Stimulated activated CD8-positive, alpha-beta memory T cell treated with anti-CD3 and anti-CD28 coated beads, Interleukin-7, amount 100 ng/mL, for 24 hours (primary cell): ENCODE measurements at places on chromosomes 3 and 15.
A peak's percentile ranks its signal among the peaks of the same experiment; 100 is the strongest.

- no peak for DNase-seq
Measured at GRCh38 chr15:66405007-66405406, 18.3 kb downstream of the MAP2K1 start.

- DNase-seq: no peak
Measured at GRCh38 chr15:38091078-38091645, 156.7 kb downstream of the TMCO5A start.

GRCh38 chr3:56110886-56111285 lies 357.4 kb downstream of the ERC2 start:
- no peak for DNase-seq

DNA sequence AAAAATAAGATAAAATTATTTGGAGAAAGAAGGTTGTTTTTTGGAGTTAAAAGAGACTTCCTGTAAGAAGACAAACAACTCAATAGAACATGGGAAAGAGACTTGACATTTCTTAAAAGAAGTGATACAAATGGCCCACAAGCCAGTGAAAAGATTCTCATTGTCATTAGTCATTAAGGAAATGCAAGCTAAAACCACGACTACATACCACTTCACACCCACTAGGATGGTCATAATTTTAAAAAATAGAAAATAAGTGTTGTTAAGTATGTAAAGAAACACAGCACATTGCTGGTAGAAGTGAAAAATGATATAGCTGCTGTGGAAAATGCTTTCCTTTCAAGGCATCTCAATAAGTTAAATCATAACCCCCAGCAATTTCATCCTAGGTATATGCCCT lies 44.4 kb upstream of the GK5 start:
- DNase-seq: no peak

GRCh38 chr3:177177749-177178221 lies 19.5 kb downstream of the TBL1XR1 start:
- DNase-seq: no peak

DNA sequence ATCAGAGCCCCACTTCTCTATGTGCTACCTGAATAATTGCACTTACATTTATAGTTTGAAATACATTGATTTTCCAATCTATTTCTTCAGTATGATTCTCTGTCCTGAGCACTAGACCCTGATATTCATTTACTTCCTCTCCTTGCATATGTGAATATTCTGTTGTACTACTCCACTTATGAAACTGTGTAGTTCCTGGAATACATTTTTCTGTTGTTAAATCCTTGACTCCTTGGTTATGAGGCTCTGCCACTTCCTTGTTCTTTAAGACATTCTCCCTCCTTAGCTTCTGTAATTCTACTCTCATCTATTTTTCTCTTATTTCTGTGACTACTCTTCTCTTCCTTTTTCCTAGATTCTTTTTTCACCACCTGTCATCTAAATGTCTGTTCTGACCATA lies 12.9 kb upstream of the MGA start:
- DNase-seq: no peak

GRCh38 chr3:62370858-62371719 lies 2.3 kb downstream of the FEZF2 start:
- DNase-seq: no peak

- DNase-seq: no peak
Measured at GRCh38 chr3:160564258-160564911, 986 bp downstream of the KPNA4 start.

GRCh38 chr3:171058058-171058457 lies 31.5 kb upstream of the SLC2A2 start:
- DNase-seq: no peak

- DNase-seq: no peak
Measured at GRCh38 chr3:143167969-143168854, 48.6 kb downstream of the CHST2 start.

- no peak for DNase-seq
Measured at GRCh38 chr3:143820466-143821221, 27.6 kb downstream of the SLC9A9 start.

DNA sequence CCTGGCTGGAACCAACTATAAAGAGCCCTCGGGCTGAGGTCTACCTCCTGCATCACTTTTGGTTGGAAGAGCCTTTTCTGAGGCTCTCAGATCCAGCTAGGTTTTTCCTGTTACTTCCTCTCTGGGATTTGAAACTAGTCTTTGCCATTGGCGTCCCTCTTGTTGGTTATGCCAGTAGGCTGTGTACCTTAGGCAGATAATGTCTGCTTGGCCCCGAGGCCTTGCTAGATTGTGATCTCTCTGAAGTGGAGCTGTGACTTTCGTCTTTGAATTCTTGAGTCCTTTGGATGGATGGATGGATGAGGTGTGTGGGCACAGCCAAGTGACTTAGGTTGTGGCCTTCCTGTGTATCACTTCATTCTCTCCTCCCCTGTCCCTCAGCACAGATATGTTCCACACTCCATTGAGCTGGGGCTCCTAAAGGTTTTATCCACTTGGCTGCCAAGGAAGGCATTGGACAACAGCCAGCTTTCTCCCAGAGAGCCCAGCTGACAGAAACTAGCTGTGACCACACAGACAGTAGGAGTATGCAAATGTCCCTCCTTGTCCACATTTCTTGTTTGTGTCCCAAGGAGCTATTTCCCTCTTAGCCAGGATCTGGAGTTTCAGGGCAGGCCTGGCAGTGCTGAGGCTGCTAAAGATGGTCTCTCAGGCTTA lies 7.9 kb upstream of the DNAJC17 start:
- DNase-seq: no peak

GRCh38 chr3:51974277-51974962 lies 444 bp upstream of the ABHD14A start:
- DNase-seq: no peak

DNA sequence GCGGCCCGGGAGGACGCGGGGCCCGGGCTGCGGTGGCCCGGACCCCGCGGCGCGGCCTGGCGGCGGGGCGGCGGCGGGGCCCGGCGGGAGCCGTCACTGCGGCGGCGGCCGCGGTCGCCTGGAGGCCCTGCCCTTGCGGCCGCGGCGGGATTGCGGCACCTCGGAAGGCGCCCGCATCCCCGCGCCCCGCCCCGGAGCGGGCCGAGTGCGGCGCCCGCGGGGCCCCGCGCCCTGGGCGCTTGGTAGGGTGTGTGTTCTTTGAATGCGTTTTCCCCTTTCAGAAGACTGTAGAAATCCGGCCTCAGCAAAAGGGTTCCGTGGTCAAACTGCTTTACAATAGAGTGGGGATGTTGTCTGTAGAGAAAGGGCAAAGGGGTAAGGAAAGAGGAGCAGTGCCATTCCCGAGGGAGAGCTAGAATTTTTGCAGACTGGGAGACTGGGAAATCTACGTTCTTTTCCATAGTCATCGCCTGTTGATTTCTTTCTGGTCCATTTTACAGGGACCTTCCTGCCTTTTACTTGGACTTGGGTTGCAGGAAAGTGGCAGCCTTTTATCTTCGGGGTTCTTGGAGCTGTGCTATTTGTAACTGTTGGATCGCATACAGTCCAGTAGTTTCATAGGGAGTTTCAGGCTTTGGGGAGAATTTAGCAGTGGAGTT lies 630 bp downstream of the SNRK start:
- no peak for DNase-seq

DNA sequence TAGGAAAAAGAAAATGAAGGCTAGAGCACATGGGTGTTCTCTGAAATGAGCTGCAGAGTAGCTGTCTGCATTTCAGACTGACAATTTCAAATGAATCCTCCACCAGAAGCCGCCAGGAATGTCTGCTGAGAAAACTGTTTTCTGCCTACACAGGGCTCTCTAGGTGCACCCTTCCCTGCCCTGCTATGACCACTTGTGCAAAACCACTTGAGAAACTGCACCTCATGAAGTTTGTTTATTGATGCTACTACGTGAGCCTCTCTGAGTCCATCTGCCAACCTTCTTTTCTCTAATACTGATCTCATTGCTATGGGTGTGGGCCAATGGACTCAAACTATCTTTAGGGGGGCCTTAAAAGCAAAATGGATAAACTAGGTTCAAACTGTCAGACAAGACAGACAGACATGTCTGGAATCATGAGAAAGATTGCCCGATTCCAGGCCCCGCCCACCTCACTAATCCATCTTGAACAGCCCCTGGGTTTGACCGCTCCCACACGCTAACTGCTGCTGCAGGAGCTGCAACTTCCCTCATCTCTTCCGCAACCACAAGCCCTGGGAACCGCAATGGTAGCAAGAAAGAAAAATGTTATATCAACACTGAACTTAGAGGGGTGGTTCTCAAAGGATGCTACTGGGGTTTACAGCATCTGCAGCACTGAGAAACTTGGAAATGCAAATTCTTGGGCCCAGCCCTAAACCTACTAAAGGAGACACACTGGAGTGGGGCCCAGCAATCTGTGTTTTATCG lies 9.0 kb upstream of the CD47 start:
- no peak for DNase-seq

GRCh38 chr15:31379577-31379976 lies 52.9 kb downstream of the KLF13 start:
- DNase-seq: no peak

DNA sequence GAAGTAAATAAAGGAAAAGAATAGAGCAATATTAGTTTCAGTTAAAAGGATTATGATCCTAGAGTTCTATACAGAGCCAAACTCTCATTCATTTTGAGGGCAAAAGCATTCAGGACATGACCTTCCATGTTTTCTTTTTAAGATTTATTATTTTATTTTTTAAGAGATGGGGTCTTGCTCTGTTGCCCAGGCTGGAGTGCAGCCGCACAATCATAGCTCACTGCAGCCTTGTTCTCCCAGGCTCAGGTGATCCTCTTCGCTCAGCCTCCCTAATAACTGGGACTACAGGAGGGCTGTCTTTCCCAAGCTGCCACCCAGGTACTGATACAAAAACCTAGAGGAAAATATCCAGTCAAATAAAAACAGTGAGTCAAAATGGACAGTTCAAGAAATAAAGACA lies 13.6 kb upstream of the CCDC13 start:
- DNase-seq: no peak

GRCh38 chr3:10142707-10143560 lies 1.4 kb downstream of the VHL start:
- no peak for DNase-seq

DNA sequence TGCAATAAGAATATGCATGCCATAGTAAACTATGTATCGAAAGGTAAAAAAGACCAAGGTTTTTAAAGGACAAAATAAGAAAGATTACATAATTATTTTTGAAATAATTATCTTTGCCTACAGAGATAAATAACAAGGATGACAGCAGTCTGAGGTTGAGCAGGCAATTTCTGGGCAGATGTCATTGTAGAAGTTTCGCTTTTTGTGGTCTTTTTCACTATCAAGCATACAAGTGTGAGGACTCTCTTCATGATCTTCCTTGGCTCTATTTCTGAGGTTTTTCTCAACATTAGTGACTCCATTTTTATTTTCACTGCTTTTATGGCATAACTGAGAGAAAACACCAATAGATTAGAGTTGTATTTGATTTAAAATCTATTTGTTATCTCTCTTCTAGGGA lies 1337.9 kb upstream of the EPHA6 start:
- DNase-seq: no peak

DNA sequence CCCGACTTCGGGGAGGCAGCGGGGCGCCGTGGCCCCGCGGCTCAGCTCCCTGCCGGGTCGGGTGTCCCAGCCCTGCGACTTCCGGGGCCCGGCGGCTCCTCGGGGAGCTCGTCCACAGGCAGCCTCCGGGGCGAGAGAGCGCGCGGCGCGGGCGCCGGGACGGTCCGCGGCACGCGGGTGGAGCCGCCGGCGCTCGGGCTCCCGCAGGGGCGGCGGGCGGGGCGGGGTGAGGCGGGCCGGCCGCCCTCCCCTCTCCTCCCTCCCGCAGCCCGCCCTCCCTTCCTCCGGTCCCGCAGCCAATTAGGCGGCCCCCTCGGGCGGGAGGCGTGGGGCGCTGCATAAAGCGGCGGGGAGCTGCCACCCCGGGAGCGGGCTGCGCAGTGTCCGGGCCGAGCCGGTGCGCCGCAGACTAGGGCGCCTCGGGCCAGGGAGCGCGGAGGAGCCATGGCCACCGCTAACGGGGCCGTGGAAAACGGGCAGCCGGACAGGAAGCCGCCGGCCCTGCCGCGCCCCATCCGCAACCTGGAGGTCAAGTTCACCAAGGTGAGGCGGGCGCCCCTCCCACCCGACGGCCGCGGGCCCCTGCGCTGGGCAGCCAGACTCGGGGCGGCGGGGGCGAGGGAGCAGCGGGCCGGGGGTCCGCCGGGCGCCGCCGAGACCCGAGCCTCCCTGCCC lies at the start of gene ALDH1A3:
TSS of gene ALDH1A3 (plus strand) at position 368 of the 675 bp plus-strand sequence. CDS start at position 445, 77 bp downstream.
- no peak for DNase-seq

DNA sequence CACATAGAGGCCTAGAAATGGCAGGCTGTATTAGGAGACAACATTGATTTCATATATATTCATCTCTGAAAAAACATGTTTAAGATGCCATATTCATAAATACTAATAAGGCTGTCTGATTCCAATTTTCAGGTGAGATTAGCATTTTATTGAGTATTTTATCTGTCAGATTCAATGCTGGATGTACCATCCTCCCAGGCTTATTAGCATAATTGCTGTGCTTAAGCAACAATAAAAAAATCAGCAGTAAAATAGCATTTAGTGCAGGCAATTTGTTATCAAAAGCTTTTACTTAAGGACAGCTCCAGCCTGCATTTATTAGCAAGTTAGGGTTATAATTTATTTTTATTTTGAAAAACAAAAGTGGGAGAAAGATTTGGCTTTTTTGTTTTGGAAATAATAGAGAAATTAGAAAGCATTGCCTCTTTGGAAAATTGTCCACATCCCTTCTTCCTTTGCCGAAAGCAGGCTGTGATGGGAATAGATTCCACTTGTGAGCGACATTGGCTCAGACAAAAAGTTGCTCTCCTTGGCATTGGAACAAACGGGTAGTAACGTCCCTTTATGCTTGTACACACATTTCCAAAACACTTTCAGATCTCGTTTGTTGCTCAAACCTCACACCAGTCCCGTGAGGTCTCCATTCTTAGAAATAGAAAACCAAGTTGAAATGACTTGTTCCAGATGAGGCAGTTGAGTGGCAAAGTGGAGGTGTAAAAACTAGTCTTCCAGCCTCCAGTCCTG lies 134.0 kb downstream of the LPP start:
- DNase-seq: no peak

GRCh38 chr3:44198284-44199269 lies 43.1 kb upstream of the TOPAZ1 start:
- DNase-seq: peak; percentile 21

DNA sequence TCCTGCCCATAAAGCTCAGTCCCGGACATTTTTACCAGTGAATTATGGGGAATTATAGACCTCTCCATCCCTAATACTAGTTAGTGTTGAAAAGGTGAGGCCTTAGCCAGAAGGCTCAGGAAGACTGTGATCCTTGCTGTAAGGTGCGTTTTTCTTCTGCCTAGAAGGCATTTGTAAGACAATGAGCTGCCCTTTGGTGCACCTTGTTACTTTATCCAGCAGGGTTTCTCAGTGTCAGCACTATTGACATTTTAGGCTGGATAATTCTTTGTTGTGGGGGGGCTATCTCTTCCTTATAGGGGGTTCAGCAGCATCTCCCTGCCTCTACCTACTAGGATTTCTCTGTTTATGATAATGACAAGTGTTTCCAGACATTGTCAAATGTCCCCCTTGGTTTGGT lies 108.1 kb upstream of the ABHD17C start:
- no peak for DNase-seq

- no peak for DNase-seq
Measured at GRCh38 chr3:117735481-117736101, 1026.0 kb downstream of the TUSC7 start.
